ENCODE measurements at places on chromosomes 16 and 17. TPM values are rescaled to one million over a fixed set of nuclear protein-coding genes. Genes with fewer than 3 reads are reported as not detected.

DNA sequence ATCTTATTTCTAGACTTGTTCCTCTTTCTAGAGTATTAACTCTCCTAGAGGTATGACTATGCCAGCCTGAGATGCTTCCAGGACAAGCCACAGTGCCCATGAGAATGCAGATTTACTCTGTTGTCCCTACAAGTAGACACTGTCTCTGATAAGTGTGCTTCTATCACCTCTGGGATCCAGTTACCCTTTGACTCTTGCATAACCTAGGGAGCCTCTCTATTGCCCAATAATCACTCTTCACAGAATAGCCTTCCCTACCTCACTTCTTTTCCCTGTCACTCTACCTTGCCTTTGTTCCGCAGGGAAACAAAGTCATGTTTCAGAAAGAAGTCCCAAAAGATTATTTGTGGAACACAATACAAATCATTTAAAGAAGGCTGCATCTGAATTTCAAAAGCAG is 1.6 kb upstream of the KRT34 start:
- H3K27ac ChIP-seq = no peak overlapping the region
- DNase-seq = no peak
- no peaks in the 10 kb centered on the region for H3K4me1 ChIP-seq
- peaks cover 6% of the 10 kb centered on the region for H3K27me3 ChIP-seq
- H3K36me3 ChIP-seq = peaks cover 3% of the 10 kb centered on the region
- H3K4me3 ChIP-seq = no peak overlapping the region

- H3K36me3 ChIP-seq = no peaks in the 10 kb centered on the region
- no peak for DNase-seq
- H3K4me3 ChIP-seq = no peak overlapping the region
- no peak overlapping the region for H3K27ac ChIP-seq
- peaks cover 20% of the 10 kb centered on the region for H3K27me3 ChIP-seq
These were observed 1.6 kb upstream of the KREMEN2 start for GRCh38 chr16:2962334-2963073.

DNA sequence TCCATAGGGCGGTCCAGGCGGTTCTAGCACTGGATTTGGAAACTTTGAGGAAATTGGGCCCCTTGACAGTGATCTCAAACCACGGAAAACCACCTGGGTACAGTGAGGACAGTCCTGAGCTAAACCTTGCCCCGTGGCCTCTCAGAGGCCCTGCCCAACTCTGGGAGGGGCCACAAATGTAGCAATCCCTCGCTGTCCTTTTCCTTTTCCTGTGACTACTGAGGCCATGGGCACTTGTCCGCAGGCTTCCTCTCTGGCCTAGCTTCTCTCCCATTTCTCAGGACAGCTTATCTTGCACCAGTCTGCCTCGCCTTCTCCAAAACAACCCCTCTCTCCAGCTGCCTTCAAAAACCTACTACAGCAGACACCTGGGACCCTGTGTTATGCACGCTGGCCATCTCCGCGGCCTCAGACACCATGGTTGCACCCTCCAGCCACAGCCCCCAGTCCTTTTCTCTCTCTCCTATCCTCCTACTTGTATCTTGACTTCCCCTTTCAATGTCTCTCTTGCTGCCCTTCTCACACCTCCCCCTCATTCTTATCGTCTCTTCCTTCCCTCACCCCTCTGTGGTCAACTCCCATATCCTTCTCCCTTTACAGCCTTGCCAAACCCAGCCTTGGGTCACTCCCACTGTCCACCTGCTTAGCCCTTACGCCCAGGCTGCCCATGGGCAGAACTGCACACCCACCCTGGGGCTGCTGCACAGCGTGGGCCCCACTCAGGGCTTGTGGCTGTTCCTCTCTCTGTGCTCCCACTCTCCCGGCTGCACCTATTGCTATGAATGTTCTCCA is 7.6 kb downstream of the SCPEP1 start:
- no peaks in the 10 kb centered on the region for H3K27me3 ChIP-seq
- H3K27ac ChIP-seq = no peak overlapping the region
- DNase-seq = no peak

GRCh38 chr17:57782062-57782490 is 37.0 kb upstream of the CCDC182 start:
- H3K4me3 ChIP-seq = no peak overlapping the region
- no peak for DNase-seq
- peaks cover 13% of the 10 kb centered on the region for H3K27me3 ChIP-seq
- peaks cover 3% of the 10 kb centered on the region for H3K4me1 ChIP-seq
- H3K27ac ChIP-seq = no peak overlapping the region
- H3K36me3 ChIP-seq = no peaks in the 10 kb centered on the region

DNA sequence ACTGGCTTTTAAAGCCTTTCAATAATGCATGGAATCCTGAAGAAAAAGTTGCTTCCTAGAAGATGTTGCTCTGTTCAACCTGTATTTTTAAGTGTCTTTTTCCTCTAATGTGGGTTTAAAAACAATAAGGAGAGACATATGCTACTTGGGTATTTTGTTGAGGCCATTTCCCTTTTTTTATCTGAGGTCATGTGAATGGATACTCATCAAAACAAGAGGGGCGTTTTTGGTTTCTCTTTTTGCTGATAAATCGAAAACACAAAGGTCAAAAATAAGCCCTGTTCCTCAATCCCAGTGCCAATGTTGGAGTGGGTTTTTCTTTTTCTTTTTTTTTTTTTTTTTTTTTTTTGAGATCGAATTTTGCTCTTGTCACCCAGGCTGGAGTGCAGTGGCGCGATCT is 468.0 kb upstream of the RBFOX1 start:
- H3K27ac ChIP-seq = no peak overlapping the region
- H3K36me3 ChIP-seq = no peaks in the 10 kb centered on the region
- no peaks in the 10 kb centered on the region for H3K4me1 ChIP-seq
- H3K27me3 ChIP-seq = no peaks in the 10 kb centered on the region
- no peak for DNase-seq

DNA sequence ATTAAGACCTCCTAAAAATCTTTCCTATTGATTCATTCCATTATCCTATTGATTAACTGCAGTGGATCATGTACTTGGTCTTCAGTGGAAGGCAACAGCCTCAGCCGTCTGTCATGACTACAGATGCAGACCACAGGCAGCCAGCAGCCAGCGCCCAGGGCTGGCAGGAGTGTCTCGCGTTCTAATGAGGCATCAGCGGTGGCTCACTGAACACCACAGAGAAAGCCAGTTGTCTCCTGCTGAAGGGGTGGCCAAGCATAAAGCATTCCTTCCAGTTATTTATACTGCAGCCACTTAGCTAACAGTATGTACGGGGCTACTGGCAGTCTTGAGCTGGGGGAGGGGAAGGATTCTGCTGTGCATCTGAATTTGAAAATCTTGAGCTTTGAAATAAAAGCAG is 214.3 kb downstream of the IRX3 start:
- no peak overlapping the region for H3K4me3 ChIP-seq
- H3K36me3 ChIP-seq = no peaks in the 10 kb centered on the region
- DNase-seq = no peak

- H3K27ac ChIP-seq = no peak overlapping the region
- no peaks in the 10 kb centered on the region for H3K36me3 ChIP-seq
These were observed 363.7 kb downstream of the SNX29 start for GRCh38 chr16:12340151-12340733.

DNA sequence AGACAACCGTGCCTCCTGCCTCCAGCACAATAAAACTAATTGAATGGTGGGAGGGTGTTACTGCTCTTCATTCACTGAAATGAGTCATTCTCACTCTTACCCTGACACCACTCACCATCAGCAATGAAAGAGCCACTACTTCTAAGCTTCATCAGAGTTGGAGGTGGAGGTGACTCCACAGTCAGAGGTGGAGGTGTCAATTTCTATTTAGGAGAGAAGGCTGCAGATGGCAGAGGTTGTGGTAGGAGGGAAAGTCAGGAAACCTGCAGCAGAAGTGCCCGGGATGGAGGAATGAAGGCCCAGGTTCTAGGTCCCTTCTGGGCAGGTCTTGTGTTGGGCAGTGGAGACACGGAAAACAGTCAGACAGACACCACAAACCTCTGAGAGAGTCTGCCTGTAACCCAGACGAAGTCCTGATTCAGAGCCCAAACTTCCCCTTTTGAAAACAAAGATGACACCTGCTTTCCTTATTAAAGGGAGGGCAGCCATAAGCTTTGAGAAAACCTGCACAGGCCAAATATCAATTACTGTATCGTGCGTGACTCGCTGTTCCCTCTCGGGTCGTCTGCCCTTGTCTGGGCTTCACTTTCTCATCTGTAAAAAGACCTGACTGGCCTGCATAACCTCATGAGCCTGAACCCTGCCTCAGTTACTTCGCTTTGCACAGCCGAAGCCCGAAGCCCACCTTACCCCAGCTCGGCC is 668 bp downstream of the ATPAF2 start:
- H3K4me1 ChIP-seq = peaks cover 52% of the 10 kb centered on the region
- no peaks in the 10 kb centered on the region for H3K27me3 ChIP-seq
- DNase-seq = no peak
- peaks cover 4% of the 10 kb centered on the region for H3K36me3 ChIP-seq
- peak overlapping the region; percentile 93 for H3K27ac ChIP-seq
- peak overlapping the region; percentile 94 for H3K4me3 ChIP-seq

The TMEM204 gene
- 73.5 TPM for total RNA-seq

GRCh38 chr17:68578236-68578635 is 22.9 kb downstream of the FAM20A start:
- no peak overlapping the region for H3K4me3 ChIP-seq
- no peaks in the 10 kb centered on the region for H3K36me3 ChIP-seq
- no peak for DNase-seq
- H3K27ac ChIP-seq = no peak overlapping the region

DNA sequence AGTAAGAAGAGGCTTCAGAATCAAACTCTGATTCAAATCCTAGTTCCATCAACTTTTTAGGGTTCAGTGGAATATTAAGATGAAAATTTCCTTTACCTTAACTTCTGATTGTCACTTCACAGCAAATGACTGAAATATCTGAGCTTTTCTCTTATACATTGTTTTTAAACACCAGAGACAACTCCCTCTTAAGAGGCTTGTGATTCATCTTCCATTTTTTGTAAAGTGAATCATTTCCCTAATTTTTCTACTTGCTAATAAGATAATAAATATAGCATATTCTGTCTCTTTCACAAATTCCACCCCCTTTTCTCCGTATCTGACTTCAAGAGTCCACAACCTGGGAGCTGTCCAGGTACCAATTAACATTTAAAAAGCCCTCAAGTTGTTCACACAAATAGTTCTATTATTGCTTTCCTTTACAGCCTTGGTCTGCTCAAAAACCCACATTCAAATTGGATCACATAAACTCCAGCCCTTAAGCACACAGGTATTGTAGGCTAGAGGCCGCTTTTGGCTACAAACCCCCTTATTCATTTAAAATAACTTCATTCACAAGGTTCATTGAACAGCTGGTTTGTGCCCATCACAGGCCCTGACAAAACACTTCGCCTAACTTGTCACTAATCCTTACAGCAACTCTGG is 14.1 kb upstream of the UTP6 start:
- no peak for DNase-seq
- H3K27me3 ChIP-seq = peaks cover 22% of the 10 kb centered on the region
- H3K27ac ChIP-seq = no peak overlapping the region
- no peak overlapping the region for H3K4me3 ChIP-seq
- peaks cover 22% of the 10 kb centered on the region for H3K4me1 ChIP-seq

The TNRC6C gene
- 41.8 TPM for total RNA-seq

DNA sequence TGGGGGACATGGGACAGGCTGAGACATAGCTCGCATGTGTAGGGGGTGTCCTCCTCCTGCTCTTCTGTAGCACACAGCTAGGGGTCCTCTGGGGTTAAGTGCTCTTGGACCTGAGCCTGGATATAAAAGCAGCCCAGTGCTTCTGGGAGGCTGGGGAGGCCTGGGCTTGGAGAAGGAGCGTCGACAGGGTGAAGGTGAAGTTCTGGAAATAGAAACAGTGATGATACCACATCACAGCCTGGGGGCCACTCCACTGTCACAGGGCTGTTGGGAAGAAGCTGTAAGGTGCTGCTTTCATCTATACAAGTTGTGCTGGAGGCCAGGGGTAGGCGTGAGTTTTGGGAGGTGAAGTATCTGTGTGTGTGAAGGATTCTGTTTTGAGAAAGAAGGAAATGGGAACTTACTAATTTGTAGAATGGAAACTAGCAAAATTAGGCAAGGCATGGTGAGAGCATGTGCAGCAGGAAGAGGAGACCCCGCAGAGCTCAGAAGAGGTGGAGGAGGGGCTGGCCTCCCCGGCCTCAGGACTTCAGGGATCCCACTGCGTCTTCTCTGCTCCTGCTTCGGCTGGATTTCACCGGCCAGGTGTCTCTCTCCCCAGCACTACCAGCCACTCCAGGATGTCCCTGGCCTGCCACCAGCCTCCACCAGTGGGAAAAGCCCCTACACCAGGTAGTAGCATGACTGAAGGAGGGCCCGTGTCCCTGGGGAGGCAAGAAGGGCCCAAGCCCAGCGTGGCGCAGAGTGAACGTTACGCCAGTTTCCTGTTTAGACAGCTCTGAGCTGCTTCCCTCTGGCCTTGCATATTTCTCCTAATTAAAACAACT is 19.4 kb downstream of the PLCG2 start:
- peak overlapping the region; percentile 3 for H3K4me3 ChIP-seq
- peak overlapping the region; percentile 63 for H3K27ac ChIP-seq
- H3K4me1 ChIP-seq = peaks cover 30% of the 10 kb centered on the region
- H3K36me3 ChIP-seq = no peaks in the 10 kb centered on the region

GRCh38 chr16:3938843-3939624 is 58.5 kb upstream of the CREBBP start:
- no peak overlapping the region for H3K4me3 ChIP-seq
- no peak overlapping the region for H3K27ac ChIP-seq
- peak; percentile 62 for DNase-seq
- peaks cover 4% of the 10 kb centered on the region for H3K4me1 ChIP-seq
- H3K36me3 ChIP-seq = no peaks in the 10 kb centered on the region

The CX3CL1 gene
- total RNA-seq = not detected

The ABCA6 gene
- total RNA-seq = 0.19 TPM

The ATP2A3 gene
- total RNA-seq = 329 TPM

The KCNH6 gene
- total RNA-seq = not detected

The PHOSPHO1 gene
- total RNA-seq = not detected

DNA sequence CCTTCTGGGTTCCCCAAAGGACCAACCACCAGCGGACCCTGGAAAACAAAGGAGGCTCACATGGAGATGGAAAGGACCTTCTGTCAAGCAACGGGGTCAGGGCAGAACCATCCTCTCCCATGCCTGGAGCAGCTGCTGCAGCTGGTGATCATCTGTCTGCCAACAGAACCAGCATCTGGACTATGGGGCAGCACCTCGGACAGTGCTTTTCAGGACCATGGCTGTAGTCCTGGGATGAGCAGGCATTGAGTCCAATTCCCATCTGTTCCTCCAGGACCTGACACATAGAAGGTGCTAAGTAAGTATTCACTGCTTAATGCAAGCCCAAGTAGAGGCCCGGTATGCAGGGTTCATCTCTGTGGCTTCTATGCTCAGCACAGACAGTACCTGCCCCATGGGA is 304.7 kb downstream of the XYLT1 start:
- peaks cover 24% of the 10 kb centered on the region for H3K36me3 ChIP-seq
- H3K27me3 ChIP-seq = no peaks in the 10 kb centered on the region
- H3K27ac ChIP-seq = no peak overlapping the region
